ENCODE measurements at places on chromosomes 3 and 15.

DNA sequence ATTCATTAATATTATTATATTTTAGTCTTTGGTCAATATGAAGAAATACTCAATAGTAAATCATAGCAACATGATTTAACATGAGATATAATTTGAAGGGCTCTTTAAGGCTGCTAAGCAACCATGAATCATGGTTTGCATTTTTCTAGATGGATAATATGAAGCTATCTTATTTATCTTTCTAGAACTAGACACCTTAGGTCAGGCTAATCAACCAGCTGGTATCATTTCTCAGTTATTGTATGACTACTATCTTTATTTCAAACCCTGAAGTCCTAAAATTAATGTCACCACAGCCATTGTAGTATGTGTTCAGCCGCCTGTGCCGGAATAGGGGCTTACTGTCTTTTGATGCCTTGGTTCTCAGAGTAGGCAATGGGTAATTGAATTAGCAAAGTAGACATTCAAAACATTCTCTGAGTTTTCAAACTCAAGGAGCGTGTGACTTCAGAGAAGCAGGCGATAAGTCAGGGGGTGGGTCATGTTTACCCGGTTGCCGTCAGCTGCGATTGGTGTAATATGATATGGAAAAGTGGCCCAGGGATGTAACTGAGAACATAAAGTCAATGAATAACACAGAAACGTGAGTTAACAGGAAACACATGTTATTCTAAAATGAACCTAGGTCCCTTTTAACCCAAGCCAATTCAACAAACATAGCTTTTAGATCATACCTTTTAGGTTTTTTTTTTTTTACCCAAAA is 93.4 kb upstream of the CTDSPL start:
- no peak for DNase-seq

GRCh38 chr3:122030381-122031122 is 8.5 kb upstream of the ILDR1 start:
- DNase-seq = no peak

DNA sequence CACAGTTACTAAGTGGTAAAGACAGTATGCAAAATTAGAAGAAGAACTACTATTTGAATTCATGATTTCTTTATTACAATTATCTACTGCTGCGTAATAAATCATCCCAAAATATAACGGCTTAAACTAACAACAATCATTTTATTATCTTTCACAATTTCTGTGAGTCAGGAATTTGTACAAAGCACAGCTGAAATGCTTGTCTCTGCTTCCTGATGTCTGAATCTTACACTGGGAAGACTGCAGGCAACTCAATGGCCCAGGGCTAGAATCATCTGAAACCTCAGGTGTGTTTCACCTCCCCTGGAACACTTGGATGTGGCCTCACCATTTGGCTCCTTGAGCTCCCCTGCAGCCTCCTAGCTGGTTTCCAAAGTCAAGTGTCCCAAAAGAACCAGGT is 145.1 kb downstream of the MAGI1 start:
- DNase-seq = no peak

GRCh38 chr3:190004656-190005055 is 116.0 kb downstream of the P3H2 start:
- no peak for DNase-seq

GRCh38 chr3:128556384-128556783 is 63.4 kb upstream of the GATA2 start:
- DNase-seq = no peak

DNA sequence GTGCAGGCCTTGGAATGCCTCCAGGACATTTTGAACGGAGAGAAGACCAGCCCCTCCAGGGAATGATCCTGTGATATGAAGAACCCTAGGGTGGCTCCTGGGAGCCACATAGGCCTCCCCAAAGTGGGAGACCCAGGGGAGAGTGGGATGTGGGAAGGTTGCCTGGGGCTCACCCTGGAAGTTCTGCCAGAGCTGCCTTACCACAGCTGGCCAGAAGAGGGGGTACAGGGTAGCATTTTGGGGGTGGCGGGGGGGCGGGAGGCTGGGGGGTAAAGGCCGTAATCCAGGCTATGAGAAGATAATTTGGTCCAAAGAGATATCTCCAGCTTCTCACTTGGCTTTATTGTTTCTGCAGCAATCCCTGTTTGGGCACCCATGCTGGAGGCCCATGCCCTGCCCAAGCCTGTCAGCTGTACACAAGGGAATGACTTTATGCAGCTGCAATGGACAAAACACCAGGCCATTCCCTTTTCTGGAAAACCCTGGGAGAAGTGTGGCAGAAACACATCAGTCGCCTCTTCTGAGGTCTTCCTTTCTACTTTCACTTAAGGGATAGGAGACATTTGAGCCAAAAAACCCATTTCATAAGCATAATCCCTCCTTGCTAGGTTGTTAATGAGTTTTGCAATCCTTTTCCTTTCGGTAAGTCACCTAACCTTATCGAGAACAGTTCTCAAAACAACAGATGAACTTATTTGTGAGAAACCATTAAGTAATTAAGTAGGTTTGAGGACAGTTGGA is 11.0 kb upstream of the MUSTN1 start:
- DNase-seq = no peak

- DNase-seq = no peak
Measured at GRCh38 chr3:186235554-186235953, 126.5 kb downstream of the DGKG start.

- DNase-seq = no peak
Measured at GRCh38 chr15:53627279-53627678, 132.2 kb downstream of the WDR72 start.

GRCh38 chr15:62486041-62486440 is 321.0 kb upstream of the C2CD4B start:
- no peak for DNase-seq

GRCh38 chr15:32029862-32030781 is at the start of gene CHRNA7:
Gene CHRNA7 (plus strand): TSS chr15:32030515. CDS start chr15:32030595, 80 bp downstream.
- no peak for DNase-seq

DNA sequence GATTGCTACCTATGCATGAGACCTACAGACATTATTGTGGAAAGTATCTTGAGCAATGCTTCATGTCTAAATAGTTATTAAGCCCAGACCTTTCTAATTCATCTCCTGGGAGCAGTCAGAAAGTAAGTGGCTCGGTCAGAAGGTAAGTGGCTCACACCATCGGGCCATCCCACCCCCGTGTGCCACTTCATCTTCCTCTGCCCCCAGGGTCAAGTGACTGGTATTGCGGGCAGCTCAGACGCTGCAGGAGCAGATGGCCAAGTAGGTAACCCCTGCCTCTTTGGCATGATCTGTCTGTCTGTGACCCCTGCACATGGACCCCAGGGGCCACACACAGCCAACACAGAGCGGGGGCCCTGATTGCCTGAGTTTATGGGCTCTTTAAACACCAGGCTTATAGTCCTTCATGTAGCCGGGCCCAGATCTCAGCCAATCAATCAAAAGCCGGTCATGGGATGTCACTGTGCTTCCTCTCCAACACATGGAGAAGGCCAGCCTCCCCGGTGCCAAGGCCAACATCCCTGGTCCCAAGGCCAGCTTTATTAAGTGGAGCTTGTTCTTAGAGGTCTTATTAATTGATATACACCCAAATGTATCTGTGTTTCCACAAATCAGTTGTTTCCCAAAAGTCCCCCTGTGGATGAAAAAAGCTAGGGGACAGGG is 42.9 kb downstream of the LARP6 start:
- DNase-seq = no peak

DNA sequence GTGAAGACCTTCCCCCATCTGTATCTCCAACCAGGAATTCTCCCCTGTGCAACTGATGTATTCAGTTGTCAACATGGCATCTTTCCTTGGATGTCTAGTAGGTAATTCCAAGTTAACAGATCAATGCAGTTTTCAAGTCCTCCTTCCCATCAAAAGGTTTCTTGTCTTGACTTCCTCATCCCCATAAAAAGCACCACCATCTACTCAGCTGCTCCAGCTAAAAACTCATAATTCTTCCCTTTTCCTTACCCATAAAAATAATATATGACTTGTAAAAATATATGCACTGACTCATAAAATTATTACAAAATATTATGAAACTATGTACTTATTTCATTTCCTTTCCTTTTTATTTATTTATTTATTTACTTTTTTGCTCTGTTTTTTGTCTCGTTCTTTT is 5.0 kb upstream of the CAND2 start:
- no peak for DNase-seq

DNA sequence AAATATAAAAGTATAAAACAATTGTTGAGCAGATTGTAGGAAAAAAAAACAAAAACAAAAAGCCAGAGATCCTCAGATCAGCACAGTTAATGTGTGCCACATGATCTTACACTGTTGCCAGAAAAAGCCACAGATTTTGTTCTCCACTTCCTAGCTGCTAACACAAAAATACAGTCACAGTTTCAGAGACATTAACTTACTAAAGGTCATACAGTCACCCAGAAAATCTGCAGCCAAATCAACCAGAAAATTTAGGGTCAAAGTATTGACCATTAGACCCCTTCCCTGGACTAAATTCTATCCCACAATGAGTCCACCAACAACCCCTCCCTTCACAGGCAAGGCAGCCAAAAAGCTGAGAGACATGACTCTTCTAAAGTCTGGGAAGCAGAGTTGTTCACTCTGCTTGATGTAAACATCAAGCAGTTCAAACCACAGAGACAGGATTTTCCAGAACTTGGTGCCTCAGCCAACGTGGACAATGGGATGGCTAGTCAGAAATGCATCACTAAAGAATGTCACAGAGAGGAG is 59.1 kb downstream of the SST start:
- no peak for DNase-seq

GRCh38 chr15:91921188-91921842 is 67.8 kb downstream of the SLCO3A1 start:
- DNase-seq = no peak

DNA sequence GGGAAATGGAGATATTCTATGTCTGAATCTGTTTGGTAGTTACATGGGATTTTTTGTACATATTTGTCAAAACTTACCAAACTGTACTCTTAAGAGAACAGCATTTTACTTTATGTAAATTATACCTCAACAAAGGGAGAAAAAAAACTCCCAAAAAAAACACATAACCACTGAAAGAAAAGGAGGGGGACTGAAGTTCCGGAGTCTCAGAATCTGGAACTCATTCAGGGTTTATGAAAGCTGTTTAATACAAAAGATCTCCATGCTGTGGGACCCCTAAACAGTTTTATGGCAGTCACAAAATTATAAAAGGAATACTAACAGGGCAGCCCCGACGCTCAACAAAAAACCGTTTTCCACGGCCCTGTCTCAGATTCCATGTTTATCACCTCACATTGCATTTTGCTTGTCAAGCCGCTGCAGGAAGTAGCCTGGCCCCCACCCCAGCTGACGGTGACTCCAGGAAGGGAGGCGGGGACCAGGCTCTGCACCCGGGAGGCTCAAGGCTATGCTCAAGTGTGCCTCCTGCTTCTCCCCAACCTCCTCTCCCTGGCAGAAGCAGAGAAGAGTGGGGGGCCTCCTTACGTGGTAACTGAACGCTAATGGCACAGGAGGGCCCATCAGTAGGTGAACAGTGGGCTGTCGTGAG is 29.3 kb downstream of the RFT1 start:
- no peak for DNase-seq

GRCh38 chr15:78906316-78906620 is 33.6 kb downstream of the MORF4L1 start:
- DNase-seq = no peak

DNA sequence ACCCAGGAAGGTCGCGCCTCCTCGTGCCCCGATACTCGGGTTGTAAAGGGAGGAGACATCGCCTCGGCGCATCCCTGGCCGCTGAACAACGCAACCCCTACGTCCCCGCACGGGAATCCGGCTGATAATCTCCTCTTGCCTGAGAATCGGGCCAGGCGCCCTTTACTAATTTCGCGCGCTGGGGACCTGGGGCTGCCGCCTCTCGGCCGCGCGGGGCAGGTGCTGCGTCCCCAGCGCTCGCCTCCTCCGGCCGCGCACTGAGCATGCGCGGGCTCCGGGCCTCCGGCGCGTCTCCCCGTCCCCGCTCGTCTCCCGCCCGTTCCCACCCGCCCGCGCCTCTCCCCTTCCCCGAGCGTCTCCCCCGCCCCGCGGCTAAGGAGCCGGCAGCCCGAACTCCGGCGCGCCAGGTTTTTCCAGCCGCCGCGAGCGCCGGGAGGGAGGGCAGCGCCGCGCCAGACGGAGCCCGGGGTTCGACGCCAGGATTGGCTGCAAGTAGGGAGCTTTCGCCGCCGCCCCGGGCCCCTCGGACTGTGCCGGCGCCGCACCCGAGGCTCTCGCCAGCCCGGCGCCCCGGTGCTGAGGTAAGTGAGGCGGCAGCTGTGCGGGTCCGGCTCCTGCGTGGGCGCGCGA is at the start of gene CNTN4:
TSS of gene CNTN4 (plus strand) at position 469 of the 630 bp plus-strand sequence.
- DNase-seq = peak; percentile 80

GRCh38 chr3:12768579-12769527 is 9.8 kb upstream of the TMEM40 start:
- DNase-seq = no peak

DNA sequence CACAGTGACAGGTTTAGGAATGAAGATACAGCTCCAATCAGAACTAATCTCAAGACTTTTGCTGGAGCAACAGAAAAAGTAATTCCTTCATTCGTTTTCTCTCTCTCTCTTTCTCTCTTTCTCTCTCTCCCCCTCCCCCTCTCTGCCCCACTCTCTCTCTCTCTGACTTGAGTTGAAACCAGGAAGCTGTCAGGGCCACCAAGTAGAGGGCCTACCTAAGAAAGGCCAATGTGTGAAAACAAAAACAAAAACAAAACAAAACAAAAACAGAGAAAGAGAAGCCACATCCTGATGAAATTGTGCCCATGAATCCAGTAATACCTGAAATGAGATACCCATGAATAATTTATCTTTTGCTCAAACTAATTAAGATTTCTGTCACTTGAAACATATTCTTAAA is 72.9 kb downstream of the ATP8B4 start:
- no peak for DNase-seq

DNA sequence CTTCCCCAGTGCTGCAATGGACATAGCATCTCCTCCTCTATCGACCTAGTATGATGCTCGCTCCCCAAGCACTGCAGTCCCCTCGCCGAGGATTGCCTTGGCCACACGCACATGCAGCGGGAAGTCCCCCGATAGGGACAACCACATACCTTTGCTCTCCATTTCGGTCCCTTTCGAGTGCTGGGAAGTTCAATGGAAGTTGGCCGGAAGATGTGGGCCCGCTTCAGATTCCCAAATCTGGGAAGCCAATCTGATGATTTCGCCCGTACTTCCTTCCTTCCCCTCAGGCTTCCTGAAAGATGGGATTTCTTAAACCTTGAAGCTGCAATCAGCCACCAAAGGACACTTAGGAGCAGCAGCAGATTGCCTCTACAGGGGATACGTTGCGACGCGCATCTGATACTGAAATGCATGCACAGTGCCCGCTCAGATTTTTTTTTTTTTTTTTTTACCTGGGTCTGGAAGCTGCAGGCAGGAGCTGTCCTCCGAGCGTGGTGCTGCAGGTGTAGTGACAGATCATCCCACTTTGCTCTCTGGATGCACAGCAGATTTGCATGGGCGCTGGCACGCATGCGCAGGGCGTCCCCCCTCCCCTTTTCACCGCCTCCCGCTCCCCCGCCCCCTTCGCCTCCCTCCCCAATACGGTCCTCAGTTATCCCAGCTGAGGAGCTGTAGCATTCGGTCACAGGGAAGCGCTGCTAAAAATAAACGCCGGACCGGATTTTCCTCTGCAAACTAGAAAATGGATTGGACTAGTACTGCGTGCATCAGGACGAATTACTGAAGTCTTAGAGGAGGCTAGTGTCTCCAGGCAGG is at the start of gene FGF12:
TSS of gene FGF12 (minus strand) at position 510 of the 816 bp plus-strand sequence.
- DNase-seq = peak; percentile 79

GRCh38 chr3:42799376-42799775 is 4.9 kb downstream of the HIGD1A start:
- DNase-seq = no peak

Data from NCI-H187 (cell line).